Breast epithelium (tissue), 4 donors: ENCODE measurements at places on chromosomes 5 and 9.
A peak's percentile ranks its signal among the peaks of the same experiment; 100 is the strongest.

- H3K36me3 ChIP-seq, result no peaks in the 10 kb centered on the region
- H3K4me1 ChIP-seq, result no peaks in the 10 kb centered on the region
- no peak for DNase-seq
- no peak overlapping the region for H3K27ac ChIP-seq
- H3K27me3 ChIP-seq, result peaks cover 34% of the 10 kb centered on the region
These were observed 24.8 kb downstream of the HRH2 start for GRCh38 chr5:175682664-175683063.

- peaks cover 4% of the 10 kb centered on the region for H3K4me1 ChIP-seq
- H3K36me3 ChIP-seq, result no peaks in the 10 kb centered on the region
- peak overlapping the region; percentile 97 for H3K27ac ChIP-seq
- H3K4me3 ChIP-seq, result peak overlapping the region; percentile 97
- no peak for DNase-seq
These were observed 8.1 kb downstream of the ARPC5L start for GRCh38 chr9:124869986-124870560.

DNA sequence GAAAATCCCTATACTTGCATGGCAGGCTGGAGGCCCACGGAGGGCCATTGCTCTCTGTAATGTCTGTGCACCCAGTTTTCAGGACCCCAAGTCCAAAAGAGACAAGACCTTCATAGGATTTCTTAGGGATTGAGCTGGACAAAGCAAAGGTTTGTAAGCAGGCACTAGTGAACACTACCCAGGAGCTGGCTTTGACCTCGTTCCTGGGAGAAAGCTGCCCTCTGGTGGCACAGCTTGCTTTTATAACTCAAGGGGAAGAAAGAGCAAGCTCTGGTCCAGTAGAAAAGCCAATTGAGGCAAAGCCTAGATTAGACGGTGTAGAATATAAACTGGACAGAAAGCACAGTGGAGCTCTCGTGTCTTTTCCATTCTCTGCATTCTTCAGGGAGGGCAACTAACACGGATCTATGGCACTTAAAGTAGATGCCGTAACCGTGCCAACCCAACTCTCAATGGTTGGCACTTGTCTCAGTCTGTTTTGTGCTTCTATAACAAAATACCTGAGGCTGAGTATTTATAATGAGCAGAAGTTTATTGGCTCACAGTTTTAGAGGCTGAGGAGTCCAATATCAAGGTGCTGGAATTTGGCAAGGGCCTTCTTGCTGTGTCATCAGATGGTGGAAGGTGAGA, 7.9 kb downstream of the GABRP start:
- no peak overlapping the region for H3K4me3 ChIP-seq
- H3K4me1 ChIP-seq, result no peaks in the 10 kb centered on the region
- peak; percentile 63 for DNase-seq
- no peaks in the 10 kb centered on the region for H3K27me3 ChIP-seq
- H3K36me3 ChIP-seq, result no peaks in the 10 kb centered on the region

GRCh38 chr5:15948190-15948589, 231.4 kb downstream of the MARCHF11 start:
- no peaks in the 10 kb centered on the region for H3K27me3 ChIP-seq
- DNase-seq, result no peak
- H3K4me1 ChIP-seq, result no peaks in the 10 kb centered on the region
- no peak overlapping the region for H3K27ac ChIP-seq

DNA sequence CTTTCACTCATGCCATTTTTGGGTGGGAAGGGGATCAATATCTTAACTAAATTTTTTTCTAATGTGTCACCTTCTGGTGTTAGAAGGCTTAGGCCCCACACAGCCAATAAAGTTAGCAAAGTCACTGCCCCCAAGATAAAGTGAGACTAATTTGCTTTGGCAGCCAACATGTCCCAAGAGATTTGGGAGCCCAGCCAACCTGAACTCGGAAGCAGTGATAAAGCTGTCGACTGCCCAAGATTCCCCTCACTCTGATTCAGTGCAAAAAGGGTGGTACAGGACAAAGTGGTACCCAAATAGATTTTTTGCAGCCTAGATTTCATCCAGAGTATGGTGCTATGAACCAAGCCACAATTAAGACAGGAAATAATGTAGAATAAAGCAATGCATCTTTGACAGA, 572.5 kb upstream of the ARRDC3 start:
- no peak for DNase-seq
- no peaks in the 10 kb centered on the region for H3K36me3 ChIP-seq
- no peaks in the 10 kb centered on the region for H3K27me3 ChIP-seq
- H3K4me3 ChIP-seq, result no peak overlapping the region
- H3K4me1 ChIP-seq, result no peaks in the 10 kb centered on the region
- H3K27ac ChIP-seq, result no peak overlapping the region

DNA sequence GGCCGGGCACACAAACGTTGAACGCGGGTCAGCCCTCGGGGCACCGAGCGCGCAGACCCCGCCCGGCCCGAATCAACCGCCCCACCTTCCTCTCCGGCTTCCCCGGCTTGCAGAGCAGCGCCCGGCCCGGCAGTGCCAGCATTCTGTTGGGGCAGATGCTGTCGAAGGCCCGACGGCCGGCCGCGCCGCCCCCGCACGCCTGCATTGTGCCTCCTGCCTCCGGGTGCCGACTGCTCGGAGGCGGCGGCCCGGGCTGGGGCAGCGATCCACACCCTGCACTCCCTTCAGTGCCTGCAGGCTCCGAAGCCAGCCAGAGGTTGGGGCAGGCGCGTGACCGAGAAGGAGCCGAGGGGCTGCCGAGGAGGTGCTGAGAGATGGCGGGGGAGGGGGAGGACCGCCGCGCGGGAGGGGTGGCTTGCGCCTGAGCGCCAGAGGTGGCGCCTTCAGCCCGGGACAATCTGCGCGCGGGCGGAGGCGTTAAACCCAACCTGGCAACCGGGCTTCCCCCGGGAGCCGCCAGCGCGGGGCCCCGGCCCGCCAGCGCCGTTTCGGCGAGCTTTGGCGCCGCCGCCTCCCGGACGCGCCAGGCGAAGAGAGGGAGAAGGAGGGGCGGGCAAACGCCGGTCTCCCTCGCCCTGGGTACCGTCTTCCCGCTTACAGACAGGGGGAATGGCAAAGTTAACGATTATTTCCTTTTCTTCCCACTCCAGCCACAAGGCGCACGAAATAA, at the start of gene MCIDAS:
Gene MCIDAS, minus strand, starts transcription at position 382 of the 730 bp plus-strand sequence. Its CDS starts 177 bp downstream, at position 205.
- no peaks in the 10 kb centered on the region for H3K36me3 ChIP-seq
- H3K27me3 ChIP-seq, result peaks cover 80% of the 10 kb centered on the region
- H3K4me3 ChIP-seq, result peak within 1 kb of the TSS; percentile 28
- no peaks in the 10 kb centered on the region for H3K4me1 ChIP-seq
- H3K27ac ChIP-seq, result no peak within 1 kb of the TSS

DNA sequence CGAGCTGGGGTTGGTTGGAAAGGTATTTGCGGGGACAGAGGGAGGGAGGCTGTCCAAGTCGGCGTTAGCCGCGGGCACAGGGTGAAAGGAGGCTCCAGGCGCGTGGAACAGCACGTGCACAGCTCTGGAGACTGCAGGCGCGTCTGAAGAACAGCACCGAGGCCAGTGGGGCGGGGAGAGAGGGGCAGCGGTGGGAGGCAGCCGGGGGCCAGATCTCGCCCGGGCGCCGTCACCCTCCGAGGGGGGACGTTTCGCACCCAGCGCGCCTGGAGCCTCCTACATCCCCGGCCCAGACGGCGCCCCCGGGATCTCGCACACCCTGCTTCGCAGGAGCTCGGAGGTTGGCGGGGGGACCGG, 79.6 kb downstream of the NTNG2 start:
- no peaks in the 10 kb centered on the region for H3K4me1 ChIP-seq
- H3K4me3 ChIP-seq, result peak overlapping the region; percentile 68
- peak overlapping the region; percentile 6 for H3K27ac ChIP-seq
- DNase-seq, result no peak

DNA sequence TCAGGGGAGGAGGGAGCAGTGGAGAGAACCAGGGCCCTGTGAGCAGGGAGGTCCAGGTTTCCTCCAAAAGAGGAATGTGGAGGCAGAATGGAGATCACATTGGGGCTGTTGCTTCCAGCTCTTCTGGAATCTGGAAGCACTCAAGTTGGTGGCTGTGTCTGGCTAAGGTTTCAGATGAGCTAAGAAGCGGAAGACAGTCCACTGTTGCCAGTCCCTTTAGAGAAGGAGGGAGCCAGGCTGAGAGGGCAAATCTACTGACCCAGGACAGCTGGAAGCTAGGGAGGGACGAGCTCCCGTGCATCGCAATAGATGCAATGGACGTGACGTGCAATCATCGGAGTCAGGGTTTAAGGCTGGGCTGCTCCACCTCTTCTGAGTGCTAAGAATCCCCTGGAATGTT, 71.2 kb downstream of the TENT4A start:
- no peak overlapping the region for H3K4me3 ChIP-seq
- no peaks in the 10 kb centered on the region for H3K4me1 ChIP-seq
- H3K27ac ChIP-seq, result no peak overlapping the region
- H3K27me3 ChIP-seq, result no peaks in the 10 kb centered on the region
- DNase-seq, result no peak

- H3K4me1 ChIP-seq, result no peaks in the 10 kb centered on the region
- H3K4me3 ChIP-seq, result no peak overlapping the region
- no peaks in the 10 kb centered on the region for H3K27me3 ChIP-seq
- H3K27ac ChIP-seq, result no peak overlapping the region
These were observed 303.9 kb downstream of the TENT4A start for GRCh38 chr5:7016999-7017747.

DNA sequence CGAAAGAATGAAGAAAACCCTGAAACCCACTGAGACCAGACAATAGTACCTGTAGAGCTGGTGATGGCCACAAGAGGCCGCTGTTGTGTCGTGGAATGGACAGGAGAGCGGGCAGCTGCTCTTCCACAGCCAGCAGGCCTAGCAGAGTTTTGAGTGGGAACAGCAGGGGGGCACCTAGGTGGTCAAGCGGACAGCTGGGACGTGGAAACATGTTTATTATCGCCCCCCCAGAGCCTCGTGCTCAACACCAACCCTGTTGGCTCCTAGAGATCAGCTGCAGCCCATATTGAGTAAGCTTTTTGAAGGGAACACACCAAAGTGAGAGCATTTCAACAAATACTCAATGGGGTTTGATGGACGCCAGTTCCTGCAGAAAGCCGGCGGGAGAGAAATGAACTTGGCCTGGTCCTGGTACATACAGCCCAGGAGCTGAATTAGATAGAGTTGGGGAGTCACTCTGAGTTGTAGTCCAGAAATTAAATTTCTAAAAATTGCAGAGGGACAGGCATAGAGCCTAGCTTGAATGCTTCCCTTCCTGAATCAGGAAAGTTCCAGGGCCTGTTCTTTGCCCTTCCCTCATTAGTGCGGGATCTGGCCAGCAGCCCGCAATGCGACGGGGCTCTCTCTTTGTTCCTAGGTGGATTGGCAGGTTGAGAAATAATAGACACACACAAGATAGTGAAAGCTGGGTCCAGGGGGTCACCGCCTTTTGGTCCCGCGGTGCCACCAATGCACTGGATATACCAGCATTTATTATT, 33.8 kb downstream of the MFAP3 start:
- H3K4me3 ChIP-seq, result no peak overlapping the region
- H3K36me3 ChIP-seq, result no peaks in the 10 kb centered on the region
- H3K4me1 ChIP-seq, result no peaks in the 10 kb centered on the region
- no peaks in the 10 kb centered on the region for H3K27me3 ChIP-seq
- peak; percentile 78 for DNase-seq
- H3K27ac ChIP-seq, result no peak overlapping the region

DNA sequence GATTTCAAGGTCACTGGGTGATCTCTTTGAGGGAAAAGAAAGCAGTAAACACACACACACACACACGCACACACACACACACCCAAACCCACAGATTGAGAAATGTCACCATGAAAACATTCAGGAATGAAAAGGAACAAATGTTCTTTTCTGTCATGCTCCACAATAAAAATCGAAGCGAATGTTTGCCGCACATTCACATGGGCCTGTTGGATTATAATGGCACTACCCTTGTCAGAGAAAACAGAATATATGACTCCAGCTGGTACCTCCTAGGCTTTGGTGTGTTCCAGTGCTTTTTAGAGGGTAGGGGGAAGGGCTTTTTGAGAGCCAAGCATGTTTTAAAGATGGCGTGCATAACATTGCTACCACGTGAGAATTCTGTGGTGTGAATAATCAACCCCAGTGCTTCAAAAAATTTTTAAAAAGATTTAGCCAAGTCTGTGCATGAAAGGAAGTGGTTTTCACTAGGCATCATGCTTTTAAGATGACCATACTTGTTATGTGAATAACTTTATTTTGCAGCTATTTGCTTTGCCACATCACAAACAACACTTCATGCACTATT, 120.8 kb upstream of the ZNF608 start:
- no peak for DNase-seq
- no peaks in the 10 kb centered on the region for H3K27me3 ChIP-seq
- no peaks in the 10 kb centered on the region for H3K4me1 ChIP-seq
- H3K36me3 ChIP-seq, result no peaks in the 10 kb centered on the region
- no peak overlapping the region for H3K4me3 ChIP-seq

DNA sequence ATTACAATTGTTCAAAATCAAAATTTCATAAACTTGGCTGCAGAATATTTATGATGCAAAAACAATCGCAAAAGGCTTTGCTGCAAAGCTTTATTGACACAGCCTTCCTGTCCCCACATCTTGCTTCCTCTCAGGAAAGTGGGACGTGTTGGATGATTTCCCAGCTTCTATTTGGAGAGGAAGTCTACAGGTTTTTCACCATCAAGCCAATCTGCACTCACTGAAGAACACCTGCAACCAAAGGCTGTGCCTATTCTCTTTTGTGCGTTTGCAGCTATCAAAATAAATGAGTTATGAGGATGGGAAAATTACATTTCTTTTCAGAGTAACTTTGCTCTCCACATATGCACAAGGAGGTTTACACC, 214.4 kb downstream of the PLK2 start:
- no peaks in the 10 kb centered on the region for H3K36me3 ChIP-seq
- H3K27ac ChIP-seq, result no peak overlapping the region
- DNase-seq, result no peak

GRCh38 chr9:93634311-93635185, 58.2 kb downstream of the PHF2 start:
- no peak overlapping the region for H3K27ac ChIP-seq
- no peak overlapping the region for H3K4me3 ChIP-seq
- DNase-seq, result no peak
- H3K4me1 ChIP-seq, result no peaks in the 10 kb centered on the region

GRCh38 chr5:173973616-173973969, 15.4 kb upstream of the C5orf47 start:
- H3K4me3 ChIP-seq, result peak overlapping the region; percentile 34
- no peaks in the 10 kb centered on the region for H3K36me3 ChIP-seq
- no peaks in the 10 kb centered on the region for H3K4me1 ChIP-seq
- H3K27me3 ChIP-seq, result no peaks in the 10 kb centered on the region

DNA sequence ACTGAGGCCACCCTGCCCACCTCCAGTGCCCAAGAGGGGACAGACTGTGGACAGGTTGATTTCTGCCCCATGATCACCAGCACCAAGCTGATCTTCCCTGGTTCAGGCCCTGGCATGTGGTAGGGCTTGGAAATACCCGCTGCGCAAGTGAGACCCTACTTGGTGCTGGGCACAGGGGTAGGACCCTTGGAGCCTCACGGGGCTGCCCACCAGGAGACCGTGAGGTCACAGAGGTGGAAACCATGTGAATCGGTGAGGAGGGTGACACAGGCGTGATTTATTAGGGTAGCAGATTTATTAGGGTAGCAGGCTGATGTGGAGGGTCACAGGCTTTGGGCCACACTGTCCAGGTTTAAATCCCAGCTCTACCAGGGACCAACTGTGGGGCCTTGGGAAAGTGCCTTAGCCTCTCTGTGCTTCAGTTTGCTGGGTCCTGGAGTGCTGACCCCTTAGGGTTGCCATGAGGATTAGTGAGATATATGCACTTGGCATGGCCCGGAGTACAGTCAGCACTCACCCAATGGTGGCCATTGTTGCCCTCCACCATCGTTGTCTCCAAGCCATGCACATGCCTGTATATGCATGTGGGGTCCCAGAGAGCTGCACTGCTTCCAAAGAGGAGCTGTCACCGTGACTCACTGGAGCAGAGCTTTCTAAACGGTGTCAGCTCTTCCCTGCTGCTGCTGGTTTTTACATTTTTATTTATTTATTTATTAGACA, 20.9 kb upstream of the DUSP1 start:
- no peak overlapping the region for H3K27ac ChIP-seq
- H3K4me1 ChIP-seq, result no peaks in the 10 kb centered on the region
- H3K36me3 ChIP-seq, result no peaks in the 10 kb centered on the region
- no peak overlapping the region for H3K4me3 ChIP-seq
